ENCODE measurements at places on chromosomes 13 and 19.

DNA sequence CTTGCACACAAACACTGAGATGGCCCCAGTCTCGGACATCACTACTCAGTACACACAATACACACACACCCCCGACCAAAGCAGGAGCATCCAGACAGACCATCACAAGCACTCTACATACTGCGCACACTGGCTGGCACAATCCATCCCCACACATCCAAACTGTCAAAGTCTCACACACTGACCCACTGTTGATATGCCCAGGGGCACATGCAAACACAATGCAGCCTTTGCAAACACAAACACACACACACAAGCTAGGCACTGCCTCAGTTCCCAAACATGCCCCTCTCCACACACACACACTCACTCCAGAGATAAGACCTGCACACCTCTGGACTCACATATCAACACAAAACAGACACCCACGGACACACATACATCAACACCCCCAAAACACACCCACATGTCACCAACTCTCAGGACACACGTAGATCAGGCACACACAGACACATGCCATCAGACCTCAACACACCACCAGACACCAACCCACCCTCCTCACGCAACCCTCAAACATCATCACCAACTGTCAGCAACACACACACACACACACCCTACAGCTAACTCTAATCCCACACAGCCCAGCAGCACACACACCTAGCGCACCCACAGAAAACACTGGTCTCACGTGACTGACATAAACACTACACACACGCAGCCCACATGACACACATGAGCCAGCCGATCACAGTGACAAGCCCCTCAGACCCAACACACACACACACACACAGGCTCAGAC is 1.9 kb downstream of the BBC3 start:
- H3K36me3 ChIP-seq = peaks cover 4% of the 10 kb centered on the region
- peak overlapping the region; percentile 95 for H3K4me3 ChIP-seq
- no peak for DNase-seq
- H3K27ac ChIP-seq = peak overlapping the region; percentile 99

- no peaks in the 10 kb centered on the region for H3K36me3 ChIP-seq
- no peak overlapping the region for H3K4me3 ChIP-seq
- no peaks in the 10 kb centered on the region for H3K4me1 ChIP-seq
- no peak overlapping the region for H3K27ac ChIP-seq
- H3K27me3 ChIP-seq = no peaks in the 10 kb centered on the region
These were observed 497.7 kb downstream of the FGF9 start for GRCh38 chr13:22168437-22169190.

DNA sequence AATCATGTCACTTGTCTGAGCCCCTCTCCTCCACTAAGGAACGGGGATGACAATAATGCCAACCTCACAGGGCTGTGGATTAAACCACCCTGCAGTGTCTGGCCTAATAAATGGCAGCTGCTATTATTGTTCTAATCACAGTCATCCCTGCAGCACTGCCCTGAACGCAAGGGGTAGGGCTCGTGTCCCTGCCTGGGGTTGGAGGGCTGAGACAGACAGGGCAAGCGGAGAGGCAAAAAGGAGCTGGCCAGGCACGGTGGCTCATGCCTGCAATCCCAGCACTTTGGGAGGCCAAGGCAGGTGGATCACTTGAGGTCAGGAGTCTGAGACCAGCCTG is 10.2 kb upstream of the KPTN start:
- DNase-seq = no peak
- no peaks in the 10 kb centered on the region for H3K27me3 ChIP-seq
- H3K27ac ChIP-seq = no peak overlapping the region
- no peak overlapping the region for H3K4me3 ChIP-seq
- H3K36me3 ChIP-seq = peaks cover 76% of the 10 kb centered on the region

DNA sequence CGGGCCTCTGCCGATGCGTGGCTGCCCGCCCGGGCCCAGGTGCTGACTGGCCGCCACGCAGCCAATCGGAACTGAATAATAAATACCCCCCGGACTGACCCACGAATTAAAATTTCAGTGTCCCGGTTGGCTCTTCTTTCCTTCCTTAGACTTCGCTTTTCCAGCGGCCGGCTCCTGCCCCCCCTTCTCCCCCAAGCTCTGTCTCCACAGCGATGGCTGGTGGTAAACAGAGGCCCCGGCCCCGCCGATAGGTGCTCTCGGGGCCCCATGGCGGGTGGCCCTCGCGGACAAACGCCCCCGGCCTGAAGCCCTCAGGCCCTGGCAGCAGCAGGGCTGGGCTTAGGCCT is 2.6 kb downstream of the ZBTB7A start:
- no peaks in the 10 kb centered on the region for H3K27me3 ChIP-seq
- H3K27ac ChIP-seq = peak overlapping the region; percentile 99
- DNase-seq = no peak
- peaks cover 67% of the 10 kb centered on the region for H3K4me1 ChIP-seq

- H3K4me3 ChIP-seq = no peak overlapping the region
- no peak for DNase-seq
- H3K36me3 ChIP-seq = no peaks in the 10 kb centered on the region
- H3K27me3 ChIP-seq = no peaks in the 10 kb centered on the region
These were observed 109.4 kb downstream of the NDFIP2 start for GRCh38 chr13:79590394-79590676.

DNA sequence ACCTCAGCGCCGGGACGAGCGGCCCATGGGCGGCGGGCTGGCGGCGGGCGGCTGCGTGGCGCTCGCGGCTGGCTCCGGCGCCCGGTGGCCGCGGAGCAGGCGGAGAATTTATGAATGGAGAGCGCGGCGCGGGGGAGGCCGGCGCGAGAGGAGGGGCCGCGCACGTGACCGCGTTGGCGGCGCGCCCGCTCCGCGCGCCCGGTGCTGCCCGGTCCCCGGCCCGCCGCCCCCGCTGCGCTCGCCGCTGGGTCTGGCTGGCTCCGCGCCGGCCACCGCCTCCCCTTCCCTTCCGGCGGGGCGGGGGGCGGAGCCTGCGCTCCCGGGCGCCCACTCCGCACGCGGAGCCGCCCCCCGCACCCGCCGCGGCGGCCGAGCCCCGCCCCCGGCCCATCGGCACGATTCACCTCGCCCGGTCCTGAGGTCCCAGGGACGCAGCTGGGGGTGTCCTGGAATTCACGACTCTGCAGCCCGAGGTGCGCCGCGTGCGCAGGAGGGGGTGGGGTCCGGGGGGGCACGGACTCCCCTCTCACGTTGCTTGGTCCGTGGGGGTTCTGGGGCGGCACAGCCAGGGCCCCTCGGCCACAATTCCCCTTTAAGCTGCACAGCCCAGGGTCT is at the start of gene CBARP:
Gene CBARP, minus strand, starts transcription at position 252 of the 615 bp plus-strand sequence. CDS start 1,905 bp downstream, outside the sequence.
- DNase-seq = no peak
- H3K27me3 ChIP-seq = peaks cover 25% of the 10 kb centered on the region
- H3K4me1 ChIP-seq = peaks cover 68% of the 10 kb centered on the region
- H3K4me3 ChIP-seq = peak within 1 kb of the TSS; percentile 51

DNA sequence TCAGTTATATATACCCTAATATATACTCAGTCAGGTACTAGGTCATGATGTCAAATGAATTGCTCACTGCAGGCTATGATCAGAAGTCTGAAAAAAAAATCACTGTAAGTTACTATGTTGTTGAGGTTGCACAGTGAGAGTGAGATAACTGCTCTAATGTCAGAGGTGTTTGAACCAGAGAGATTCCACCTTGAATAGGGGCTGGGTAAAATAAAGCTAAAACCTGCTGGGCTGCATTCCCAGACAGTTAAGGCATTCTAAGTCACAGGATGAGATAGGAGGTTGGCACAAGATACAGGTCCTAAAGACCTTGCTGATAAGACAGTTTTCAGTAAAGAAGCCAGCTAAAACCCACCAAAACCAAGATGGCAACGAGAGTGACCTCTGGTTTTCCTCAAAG is 10.2 kb downstream of the EPSTI1 start:
- H3K4me1 ChIP-seq = peaks cover 39% of the 10 kb centered on the region
- H3K4me3 ChIP-seq = no peak overlapping the region
- DNase-seq = no peak
- no peaks in the 10 kb centered on the region for H3K27me3 ChIP-seq

- H3K4me3 ChIP-seq = peak overlapping the region; percentile 49
- no peaks in the 10 kb centered on the region for H3K36me3 ChIP-seq
- no peaks in the 10 kb centered on the region for H3K27me3 ChIP-seq
- H3K27ac ChIP-seq = no peak overlapping the region
These were observed 33.8 kb upstream of the SACS start for GRCh38 chr13:23467048-23467931.

DNA sequence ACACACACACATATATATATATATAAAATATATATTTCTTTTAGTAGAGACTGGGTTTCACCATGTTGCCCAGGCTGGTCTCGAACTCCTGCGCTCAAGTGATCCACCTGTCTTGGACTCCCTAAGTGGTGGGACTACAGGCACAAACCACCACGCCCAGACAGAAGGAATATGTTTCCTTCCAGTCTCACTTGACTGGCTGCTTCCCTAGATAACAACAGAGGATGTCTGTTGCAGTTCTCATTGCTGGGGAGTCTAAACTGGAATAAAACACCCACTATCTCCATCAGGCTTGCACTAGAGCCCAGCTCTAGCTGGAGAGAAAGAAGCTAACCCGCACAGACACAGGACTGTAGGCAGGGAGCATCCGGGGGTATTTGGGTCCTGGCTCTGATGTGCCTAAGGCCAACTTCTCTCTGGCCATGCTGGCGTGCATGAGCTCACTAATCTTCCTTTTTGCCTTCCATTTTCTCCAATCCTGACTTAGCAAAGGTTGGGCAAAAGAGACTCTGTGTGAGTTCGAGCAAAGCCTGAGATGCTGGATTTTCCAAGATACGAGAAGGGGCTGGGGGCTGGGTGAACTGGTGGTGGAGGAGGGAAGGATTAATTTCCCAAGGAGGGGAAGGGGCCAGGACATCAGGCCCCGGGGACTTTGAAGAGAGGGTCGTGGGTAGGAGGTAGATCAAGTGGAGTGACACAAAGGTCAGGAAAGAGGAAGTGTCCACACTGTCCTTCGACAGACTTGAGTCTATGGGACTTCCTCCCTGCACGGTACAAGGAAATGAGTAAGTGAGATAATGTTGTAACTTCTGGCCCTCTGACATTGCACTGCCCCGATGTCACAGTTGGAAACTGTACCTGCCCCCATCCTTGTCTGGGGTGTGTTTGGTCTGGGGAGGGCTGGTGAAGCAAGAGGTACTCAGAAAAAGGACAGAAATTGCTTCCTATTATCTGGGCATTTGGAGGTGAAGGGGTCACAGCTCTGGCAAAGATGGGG is 22.5 kb upstream of the ALOX5AP start:
- DNase-seq = peak; percentile 84
- no peaks in the 10 kb centered on the region for H3K36me3 ChIP-seq
- H3K4me3 ChIP-seq = no peak overlapping the region
- H3K4me1 ChIP-seq = peaks cover 14% of the 10 kb centered on the region
- H3K27me3 ChIP-seq = no peaks in the 10 kb centered on the region

DNA sequence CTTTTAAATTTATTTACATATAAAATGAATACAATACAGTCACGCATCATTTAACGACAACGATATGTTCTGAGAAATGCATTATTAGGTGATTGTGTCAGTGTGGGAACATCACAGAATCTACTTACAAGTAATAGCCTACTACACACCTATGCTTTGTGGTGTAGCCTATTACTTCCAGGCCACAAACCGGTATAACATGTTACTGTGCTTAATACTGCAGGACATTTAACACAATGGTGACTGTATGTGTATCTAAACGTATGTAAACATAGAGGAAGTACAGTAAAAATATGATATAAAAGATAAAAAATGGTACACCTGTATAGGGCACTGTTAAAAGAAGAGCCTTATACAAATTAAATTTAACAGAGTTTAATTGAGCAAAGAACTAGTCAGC is 62.4 kb upstream of the KLHL1 start:
- no peaks in the 10 kb centered on the region for H3K27me3 ChIP-seq
- no peaks in the 10 kb centered on the region for H3K4me1 ChIP-seq
- no peak for DNase-seq

All from spleen (tissue), 13 donors.